ENCODE measurements at places on chromosomes 12 and 14.

GRCh38 chr12:2248087-2248900, 195.5 kb downstream of the CACNA1C start:
- DNase-seq = no peak

GRCh38 chr14:55519473-55520080, 60.4 kb upstream of the KTN1 start:
- DNase-seq = no peak

- no peak for DNase-seq
These were observed 28.9 kb upstream of the TMEM179 start for GRCh38 chr14:104633276-104634137.

GRCh38 chr14:75753696-75754095, 92.7 kb downstream of the TTLL5 start:
- DNase-seq = no peak

GRCh38 chr12:49750027-49750995, 9.0 kb downstream of the TMBIM6 start:
- no peak for DNase-seq

DNA sequence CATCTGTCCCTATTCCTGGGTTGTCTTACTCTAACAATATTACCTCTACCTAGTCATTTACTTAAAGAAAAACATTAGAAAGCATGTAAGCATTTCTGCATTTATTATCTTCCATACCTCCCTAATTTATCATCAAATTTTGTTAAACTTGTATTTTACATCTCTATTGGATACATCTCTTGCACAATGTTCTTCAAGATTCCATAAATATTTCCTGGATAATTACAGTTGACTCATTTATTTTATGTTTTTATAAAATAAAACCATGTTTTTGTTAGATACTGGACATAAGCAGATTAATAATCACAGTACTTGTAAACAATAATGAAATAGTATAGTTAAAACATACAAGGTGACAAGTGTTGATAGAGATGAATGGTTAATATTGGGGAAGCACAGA, 209.0 kb downstream of the TMTC3 start:
- no peak for DNase-seq

GRCh38 chr12:39429809-39430208, 13.1 kb downstream of the KIF21A start:
- DNase-seq = no peak

DNA sequence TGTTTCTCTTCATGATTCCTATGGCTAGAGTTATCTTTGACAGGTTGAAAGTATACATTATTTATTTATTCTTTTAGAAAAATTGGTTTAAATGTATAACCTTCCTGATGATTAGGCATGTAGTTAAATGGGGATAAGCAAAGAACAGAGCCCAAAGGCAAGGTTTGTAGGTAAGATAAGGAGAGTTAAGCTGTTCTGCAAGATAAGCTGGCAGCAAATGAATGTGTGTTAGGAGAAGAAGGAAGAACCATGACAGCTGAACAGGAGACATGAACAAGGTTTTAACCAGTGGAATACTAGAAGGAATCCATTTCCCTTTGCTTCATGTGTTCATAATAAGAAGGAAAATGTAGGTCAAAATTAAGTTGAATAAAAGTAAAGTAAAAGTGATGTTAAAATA, 1330.1 kb upstream of the USP15 start:
- DNase-seq = no peak

GRCh38 chr14:38442208-38442607, 186.3 kb upstream of the CLEC14A start:
- DNase-seq = no peak

- no peak for DNase-seq
These were observed 25.9 kb downstream of the DUSP6 start for GRCh38 chr12:89326239-89327040.

DNA sequence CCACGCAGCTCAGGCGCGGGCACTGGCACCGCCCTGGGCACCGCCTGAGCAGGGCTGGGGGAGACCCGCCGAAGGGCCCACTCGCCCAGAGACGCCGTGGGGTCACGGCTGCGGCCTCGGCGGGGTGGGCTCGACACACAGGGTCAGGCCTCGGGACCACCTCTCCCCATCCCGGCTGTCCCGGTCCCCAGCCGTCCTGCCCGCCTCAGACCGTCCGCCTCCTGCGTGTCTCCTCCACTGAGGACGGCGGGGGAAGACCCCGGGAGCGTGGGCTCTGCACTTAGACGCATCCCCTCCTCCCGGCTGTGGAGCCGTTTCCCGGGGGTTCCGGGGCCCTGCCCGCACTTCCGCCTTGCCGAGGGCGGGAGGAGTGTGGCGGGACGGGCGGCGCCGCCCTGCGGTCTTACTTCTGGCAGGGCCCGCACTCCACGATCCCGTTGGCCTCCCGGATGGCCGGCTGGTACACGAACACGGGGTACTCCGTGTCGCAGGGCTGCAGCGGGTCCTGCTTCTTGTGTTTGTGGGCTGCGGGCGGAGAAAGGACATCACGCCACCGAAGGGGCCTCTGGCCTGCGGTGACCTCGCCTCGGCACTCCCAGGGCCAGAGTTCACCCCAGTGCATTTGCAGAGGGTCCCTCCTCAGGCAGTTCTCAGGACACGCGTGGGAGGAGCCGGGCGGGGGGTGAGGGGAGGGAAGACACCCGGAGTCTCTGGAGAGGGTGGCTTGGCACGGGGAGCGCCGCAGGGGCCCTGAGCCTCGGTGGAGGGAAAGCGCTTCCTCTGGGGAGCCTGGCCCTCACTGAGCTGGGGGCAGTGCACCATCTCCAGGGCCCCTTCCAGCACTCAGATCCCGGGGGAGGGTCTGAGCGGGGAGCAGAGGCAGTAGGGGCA, 23.1 kb upstream of the LRTM2 start:
- DNase-seq = peak; percentile 58
